ENCODE measurements at places on chromosomes 11 and 22. TPM values are rescaled to one million over a fixed set of nuclear protein-coding genes. Genes with fewer than 3 reads are reported as not detected.
A peak's percentile ranks its signal among the peaks of the same experiment; 100 is the strongest.

DNA sequence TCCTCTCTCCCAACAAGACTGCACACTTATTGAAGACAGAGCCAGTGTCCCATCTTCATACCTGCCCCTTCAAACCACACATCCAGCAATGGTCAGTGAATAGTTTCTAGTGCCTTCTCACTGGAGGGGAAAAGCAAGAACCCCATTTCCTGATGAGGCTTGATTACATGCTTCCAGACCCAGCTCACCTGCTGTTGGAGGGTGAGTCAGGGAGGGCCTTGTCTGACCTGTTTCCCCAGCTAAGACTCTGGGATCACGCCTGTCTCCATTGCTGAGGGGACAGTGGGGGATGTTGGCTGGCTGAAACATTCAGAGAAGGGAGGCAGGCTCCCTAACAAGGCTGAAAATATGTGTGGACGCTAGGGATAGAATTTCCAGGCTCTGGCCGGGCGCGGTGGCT lies 27.5 kb upstream of the ZDHHC13 start:
- DNase-seq: no peak
- H3K27ac ChIP-seq: no peak overlapping the region
- no peak overlapping the region for H3K4me3 ChIP-seq
- no peaks in the 10 kb centered on the region for H3K4me1 ChIP-seq
- H3K36me3 ChIP-seq: no peaks in the 10 kb centered on the region
- no peaks in the 10 kb centered on the region for H3K27me3 ChIP-seq

GPR83 gene
- total RNA-seq: 0.15 TPM

- no peaks in the 10 kb centered on the region for H3K36me3 ChIP-seq
- peaks cover 16% of the 10 kb centered on the region for H3K4me1 ChIP-seq
- no peak for DNase-seq
- H3K27ac ChIP-seq: no peak overlapping the region
These were observed 788 bp upstream of the RASL10A start for GRCh38 chr22:29316141-29316828.

- H3K27me3 ChIP-seq: peaks cover 26% of the 10 kb centered on the region
- no peak for DNase-seq
- H3K36me3 ChIP-seq: no peaks in the 10 kb centered on the region
These were observed 1.6 kb downstream of the NCAM1 start for GRCh38 chr11:112962579-112963367.

API5 gene
- 112 TPM for total RNA-seq

- no peak overlapping the region for H3K4me3 ChIP-seq
- no peak overlapping the region for H3K27ac ChIP-seq
- no peak for DNase-seq
- H3K4me1 ChIP-seq: no peaks in the 10 kb centered on the region
- peaks cover under 1% of the 10 kb centered on the region for H3K27me3 ChIP-seq
These were observed 6.8 kb downstream of the TMEM121B start for GRCh38 chr22:17114173-17114897.

CCDC73 gene
- 0.33 TPM for total RNA-seq

GRCh38 chr22:19179497-19180048 lies 1.0 kb upstream of the SLC25A1 start:
- H3K4me3 ChIP-seq: peak overlapping the region; percentile 78
- peak overlapping the region; percentile 91 for H3K27ac ChIP-seq
- H3K4me1 ChIP-seq: peaks cover 19% of the 10 kb centered on the region
- DNase-seq: peak; percentile 56

All from breast epithelium (tissue), 4 donors.